ENCODE measurements at places on chromosomes 2 and 18.

- DNase-seq = no peak
These were observed 238.8 kb upstream of the FOSL2 start for GRCh38 chr2:28153851-28154250.

GRCh38 chr2:20410556-20411277 is 36.2 kb upstream of the RHOB start:
- no peak for DNase-seq

GRCh38 chr2:149799013-149799705 is 211.6 kb upstream of the MMADHC start:
- no peak for DNase-seq

GRCh38 chr18:37419315-37419714 is 146.3 kb downstream of the CELF4 start:
- DNase-seq = no peak

- no peak for DNase-seq
These were observed 225.7 kb upstream of the ST6GAL2 start for GRCh38 chr2:107111623-107112022.

DNA sequence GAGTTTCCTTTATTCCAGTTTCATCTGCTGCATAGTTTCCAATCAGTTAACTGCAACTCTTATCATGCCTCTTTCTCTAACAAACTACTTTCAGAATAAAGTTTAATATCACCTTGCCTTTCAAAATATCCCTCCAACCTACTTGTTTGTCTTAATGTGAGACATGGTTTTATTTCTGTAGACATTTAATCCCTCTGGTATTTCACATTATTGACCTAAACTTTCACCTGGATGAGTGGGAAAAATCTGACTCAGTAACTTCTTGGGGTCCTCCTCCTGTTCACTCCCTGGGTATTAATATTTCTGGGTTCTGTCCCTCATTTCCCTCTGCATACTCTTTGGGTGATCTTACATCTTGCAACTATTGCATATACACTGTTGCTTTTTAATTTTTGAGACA is 27.9 kb downstream of the MSH6 start:
- no peak for DNase-seq

DNA sequence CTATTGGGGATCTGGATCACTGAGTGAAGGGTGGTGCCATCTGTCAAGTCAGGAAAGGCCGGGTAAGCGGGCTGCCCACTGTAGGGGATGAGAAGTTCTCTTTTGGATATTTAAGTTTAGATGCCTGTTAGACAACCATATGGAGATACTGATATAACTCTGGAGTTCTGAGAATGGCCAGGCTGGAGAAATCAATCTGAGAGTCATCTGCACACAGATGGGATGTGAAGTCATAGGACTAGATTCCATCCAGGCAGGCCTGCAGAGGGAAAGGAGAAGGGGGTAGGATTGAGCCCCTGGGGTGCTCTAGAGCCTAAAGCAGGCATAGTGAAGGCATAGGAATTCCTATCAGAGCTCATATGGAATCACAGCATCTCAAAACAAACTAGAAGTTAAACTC is 30.1 kb downstream of the SPRED2 start:
- no peak for DNase-seq

DNA sequence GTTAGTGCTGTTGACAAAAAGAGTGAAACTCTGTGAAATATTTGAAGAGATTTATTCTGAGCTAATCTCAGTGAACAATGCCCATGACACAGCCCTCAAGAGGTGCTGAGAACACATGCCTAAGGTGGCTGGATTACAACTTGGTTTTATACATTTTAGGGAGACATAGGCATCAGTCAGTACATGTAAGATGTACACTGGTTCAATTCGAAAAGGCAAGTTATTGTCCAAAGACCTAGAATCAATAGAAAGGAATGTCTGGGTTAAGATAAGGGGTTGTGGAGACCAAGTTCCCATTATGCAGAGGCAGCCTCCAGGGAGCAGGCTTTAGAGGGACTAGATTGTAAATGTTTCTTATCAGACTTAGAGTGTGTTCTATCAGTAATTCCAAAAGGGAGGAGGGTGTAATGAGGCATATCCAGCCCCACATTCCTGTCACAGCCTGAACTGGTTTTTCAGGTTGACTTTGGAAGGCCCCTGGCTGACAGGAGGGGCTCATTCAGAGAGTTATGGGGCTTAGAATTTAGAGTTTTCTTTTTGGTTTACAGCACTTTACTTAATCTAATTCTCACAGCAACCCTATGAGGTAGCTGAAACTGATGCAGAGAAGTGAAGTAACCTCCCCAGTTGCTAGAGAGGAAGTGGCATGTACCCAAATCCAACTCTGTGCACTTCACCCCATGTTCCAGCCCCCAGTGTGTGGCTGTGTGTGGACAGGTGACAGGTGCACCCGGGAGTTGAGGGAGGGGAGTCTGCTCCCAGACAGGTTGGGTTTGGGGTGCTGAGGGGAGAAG is 28.3 kb upstream of the ASAP2 start:
- no peak for DNase-seq

DNA sequence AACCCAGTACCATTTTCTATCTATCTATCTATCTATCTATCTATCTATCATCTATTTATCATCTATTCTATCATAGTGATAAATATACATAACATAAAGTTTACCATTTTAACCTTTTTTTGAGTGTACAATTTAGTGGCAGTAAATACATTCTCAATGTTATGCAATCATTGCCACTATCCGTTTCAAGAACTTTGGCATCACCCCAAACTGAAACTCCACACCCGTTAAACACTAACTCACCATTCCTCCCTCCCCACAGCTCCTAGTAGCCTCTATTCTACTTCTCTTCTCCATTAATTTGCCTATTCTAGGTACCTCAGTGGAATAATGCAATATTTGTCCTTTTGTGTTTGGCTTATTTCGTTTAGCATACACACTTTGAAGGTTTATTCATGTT is 82.5 kb upstream of the KCNE4 start:
- no peak for DNase-seq

DNA sequence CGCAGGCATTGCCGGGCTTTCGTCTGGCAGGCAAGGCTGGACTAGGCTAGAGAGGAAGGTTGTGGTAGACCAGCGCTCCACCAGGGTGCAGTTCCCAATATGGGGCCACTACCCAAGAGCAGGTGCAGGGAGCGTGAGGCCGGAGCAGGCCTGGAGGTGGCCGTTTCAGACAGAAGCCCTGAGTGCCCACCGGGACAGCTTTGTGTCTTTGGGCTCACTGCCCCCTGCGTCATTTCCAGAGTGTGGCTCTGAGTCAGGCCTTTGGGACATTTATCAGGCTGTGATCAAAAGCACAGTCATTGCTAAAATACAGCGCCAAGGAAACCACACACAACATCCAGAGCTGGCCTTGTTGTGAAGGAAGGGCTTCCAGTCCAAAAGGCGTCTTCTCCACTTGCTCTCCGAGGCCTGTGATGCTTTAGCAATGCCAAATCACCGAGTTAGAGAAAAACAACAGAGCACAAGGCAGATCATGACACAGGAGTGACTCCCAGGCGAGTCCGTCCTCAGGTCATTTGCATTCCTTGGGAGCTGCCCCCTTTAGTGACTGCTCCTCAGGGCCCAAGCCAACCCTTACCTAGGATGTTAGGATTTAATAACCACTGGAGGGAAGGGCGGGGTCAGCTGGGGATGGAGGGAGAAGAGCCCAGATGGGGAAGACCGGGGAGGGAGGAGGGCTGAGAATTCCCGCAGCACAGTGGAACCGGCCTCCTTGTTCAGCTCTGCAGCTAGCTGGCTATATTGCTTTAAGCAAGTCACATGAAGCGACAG is 42.3 kb downstream of the RFX8 start:
- no peak for DNase-seq

- DNase-seq = no peak
These were observed 219.1 kb upstream of the BOD1L2 start for GRCh38 chr18:56927786-56928185.

GRCh38 chr2:60555783-60556139 is 2.3 kb upstream of the BCL11A start:
- DNase-seq = no peak

DNA sequence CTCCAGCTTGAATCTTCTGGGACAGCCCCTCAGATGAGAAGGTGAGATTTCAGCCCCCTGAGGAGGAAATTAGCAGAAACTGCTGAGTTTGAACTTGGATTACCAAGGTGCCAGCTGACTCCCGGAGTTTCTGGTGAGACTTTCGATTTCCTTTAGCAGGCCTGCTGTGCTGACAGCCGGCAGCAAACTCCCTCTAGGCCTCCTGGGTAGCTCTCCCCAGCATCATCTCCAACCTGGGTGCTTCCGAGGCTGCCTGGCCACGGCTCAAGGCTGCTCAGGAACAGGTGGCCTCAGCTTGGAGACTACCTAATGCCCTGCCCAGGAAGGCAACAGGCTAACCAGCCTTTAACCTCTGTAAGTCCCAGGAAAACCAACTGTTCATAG is 16.5 kb downstream of the SDC1 start:
- DNase-seq = no peak

DNA sequence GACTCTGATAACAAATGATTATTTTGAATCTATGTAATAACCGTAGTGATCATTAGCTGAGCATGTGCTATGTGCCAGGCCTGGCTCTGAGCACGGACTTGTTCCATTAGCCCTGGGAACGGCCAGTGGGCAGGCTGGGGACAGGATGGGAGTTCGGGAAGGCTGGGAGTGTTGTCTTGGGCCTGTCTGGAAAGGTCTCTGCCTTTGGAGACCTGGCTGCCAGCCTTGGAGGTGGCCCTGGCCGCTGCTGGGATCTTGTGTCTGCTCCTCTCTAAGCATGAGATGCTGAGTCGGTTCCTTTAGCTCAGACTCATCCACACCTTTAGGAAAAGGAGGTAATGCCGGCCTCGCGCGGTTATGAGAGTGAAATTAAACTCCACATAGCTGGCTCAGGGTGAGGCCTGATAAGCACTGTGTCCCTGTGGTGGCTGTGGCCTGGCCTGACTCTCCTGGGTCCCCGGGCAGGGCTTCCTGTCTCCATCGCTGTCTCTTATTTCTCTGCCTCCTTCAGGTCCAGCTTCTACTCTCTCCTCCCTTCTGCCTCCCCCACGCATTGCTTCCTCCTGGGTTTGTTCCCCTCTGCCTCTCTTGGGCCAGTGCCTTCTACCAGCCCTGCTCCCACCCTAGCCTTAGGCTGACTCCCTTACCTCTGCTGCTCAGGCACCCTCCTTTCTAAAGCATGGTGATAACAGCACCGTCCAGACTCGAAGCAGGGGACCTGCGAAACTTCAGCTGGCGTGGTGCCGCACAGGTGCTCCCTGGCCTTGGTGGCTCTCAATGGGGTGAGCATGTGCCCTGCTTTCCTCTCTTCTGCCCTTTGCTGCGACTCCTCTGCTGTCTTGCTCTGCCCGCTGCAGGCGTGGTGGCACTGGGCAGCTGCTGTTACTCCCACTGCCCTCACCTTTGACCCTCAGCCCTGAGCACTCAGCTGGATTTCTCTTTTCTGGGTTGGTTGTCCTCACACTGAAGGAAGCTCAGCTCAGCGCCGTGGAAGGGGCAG is 41.8 kb downstream of the NCK2 start:
- no peak for DNase-seq

GRCh38 chr2:215863687-215864086 is 149.7 kb downstream of the MREG start:
- no peak for DNase-seq

DNA sequence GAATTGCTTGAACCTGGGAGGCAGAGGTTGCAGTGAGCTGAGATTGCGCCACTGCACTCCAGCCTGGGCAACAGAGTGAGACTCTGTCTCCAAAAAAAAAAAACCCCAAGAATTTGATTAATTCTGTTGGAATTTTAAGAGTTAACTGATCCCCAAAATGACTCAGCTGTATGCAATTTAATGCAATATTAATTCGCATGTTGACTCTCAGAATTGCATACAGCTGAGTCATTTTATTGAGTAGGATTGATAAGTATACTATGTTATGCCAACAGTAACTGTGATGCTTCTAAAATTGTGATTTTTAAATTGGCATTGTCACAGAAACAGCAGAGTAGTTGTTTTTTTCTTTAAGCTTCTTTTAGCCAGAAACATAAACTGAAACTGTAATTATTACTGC is 19.6 kb downstream of the MSH2 start:
- no peak for DNase-seq

DNA sequence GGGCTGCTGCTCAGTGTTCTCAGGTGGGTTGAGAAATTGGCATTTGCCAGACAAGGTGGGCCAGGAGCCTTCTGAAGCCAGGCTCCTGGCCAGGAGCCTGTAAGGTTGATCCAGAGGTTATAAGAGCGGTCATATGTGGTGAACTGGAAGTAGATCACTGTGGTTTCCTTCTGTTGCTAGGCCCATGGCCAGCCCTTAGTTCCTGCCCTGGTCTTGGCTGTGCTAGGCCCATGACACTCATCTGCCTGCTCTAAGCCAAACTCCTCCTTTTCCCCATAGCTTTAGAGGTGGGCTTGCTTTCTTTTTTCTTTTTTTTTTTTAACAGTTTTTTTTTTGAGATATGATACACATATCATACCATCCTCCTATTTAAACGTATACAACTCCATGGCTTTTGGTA is 5.0 kb upstream of the MGAT5 start:
- no peak for DNase-seq

DNA sequence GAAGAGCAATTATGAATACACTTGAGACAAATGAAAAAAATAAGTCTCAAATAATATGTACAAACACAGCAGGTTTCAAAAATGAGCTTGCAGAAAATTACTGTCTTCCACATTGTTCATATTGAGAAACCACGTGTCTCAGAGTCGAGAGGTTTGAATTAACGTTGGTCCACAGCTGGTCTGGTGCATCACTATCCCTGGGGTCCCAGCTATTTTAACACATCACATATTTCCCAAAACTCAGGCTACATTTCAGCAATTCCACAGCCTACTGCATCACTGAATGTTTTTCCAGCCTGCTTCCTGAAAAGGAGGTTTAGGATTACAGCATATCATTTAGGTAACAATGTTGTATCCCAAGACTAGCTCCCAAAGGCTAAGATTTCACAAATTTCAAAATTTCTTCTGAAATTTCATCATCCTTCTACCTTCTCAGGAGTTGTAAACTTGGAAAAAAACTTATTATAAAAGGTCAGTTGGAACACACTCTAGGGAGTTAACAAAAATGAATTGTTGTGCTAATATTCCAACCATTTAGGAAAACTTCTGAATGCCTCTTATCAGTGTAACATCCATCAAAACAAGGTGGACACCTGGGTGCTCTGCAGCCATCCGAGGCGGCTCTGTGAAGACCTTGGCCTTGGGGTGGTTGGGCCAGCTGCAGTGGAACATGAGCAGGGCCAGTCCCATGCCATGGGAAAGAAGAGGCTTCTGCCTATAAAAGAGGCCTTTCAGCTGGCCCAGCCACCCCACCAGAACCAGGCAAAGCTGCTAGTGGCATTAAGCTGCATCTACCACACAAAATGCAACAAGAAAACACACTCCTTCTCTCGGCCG is 198.1 kb upstream of the RBBP8 start:
- DNase-seq = no peak

DNA sequence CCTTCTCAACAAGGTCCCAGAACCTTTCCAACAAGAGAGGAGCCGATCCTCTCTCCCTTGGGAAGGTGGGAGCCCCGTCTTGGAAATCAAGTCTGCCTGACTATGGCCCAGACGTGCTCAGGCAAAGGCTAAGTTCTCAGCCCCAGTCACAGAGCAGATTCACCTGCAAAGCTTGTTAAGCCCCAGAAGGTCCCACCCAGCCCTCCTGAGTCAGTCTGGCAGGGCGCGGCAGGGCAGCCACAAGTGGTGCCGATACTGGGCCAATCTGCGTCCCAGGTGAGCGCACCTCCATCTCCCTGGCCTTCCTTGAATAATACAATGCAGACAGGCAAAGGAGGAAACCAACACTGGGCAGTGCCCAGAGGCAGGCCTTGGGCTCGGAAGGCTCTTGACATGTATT is 15.0 kb downstream of the CRACDL start:
- no peak for DNase-seq

GRCh38 chr2:48323146-48323545 is 206.8 kb upstream of the STON1 start:
- DNase-seq = no peak

Measured in stimulated activated CD4-positive, alpha-beta T cell treated with anti-CD3 and anti-CD28 coated beads, Interleukin-1b, Interleukin-23, amount 100 ng/mL, for 1 hour (primary cell).